ENCODE measurements at places on chromosomes 6 and 20.

DNA sequence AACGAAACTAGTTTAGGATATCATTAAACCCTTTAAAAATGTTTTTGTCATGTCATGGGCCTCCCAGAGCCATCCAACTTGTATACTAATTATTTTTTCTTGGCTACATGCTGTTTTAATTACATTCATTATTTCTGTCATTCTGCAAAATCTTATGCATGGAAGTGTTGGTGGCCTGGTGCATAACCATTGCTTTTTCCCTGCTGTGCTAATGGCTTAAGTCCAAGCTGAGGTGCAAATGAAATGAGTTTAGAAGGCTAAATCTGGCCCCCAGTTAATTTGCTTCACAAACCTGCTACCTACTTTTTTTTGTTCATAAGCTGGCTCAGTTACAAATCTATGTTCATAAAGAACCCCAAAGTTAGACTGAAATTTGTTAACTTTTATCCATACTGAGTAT lies 1249.9 kb downstream of the EPHA7 start:
- no peak for DNase-seq

DNA sequence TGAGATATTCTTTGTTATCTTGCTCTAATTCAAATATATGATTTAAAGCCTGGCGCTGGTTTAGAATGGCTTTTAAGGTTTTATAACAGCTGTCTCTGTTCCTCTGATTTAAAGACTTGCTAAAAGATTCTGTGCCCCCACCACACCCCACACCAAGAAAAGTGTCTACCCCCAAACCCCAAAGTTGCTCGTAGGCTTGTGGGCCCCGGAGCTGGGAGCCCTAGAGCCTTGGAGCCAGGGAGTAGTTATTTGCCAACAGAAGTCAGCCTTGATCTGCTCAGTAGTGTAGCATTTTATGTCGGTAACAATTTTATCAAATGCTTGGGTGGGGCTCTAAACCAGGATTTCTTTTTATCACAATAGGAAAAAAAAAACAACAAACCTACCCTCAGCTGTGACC lies 105.2 kb upstream of the TRAF3IP2 start:
- DNase-seq: no peak

GRCh38 chr20:40309731-40310130 lies 379.3 kb downstream of the MAFB start:
- no peak for DNase-seq

DNA sequence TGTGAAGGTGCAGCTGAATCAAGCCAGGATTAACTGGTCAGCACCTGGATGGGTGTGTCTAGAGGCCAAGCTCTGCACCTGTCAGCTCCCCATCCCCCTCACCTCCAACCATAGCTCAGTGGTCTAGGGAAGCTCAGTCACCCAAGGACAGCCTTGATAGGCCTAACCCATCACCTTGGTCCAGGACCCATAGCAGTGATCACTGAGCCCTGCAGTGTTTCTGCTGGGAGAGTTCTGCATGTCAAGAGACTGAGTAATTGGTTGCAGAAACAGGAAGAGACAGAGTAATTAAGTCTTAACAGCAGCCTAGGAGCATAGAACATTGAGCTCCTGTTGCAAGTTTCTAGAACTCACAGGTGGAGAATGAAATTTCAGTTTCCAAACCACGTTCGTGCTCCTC lies 18.7 kb upstream of the RALGAPB start:
- no peak for DNase-seq
